Mammary microvascular endothelial cell (primary cell): ENCODE measurements at places on chromosomes 1 and 21. TPM values are rescaled to one million over a fixed set of nuclear protein-coding genes. Genes with fewer than 3 reads are reported as not detected.

The HJV gene
- not detected in 2 replicates for total RNA-seq

The RXFP4 gene
- not detected in 2 replicates for total RNA-seq

The PKP1 gene
- 0.15 TPM in 1 of 2 replicates, not detected in the other for total RNA-seq

The C1QTNF12 gene
- 0.25 and 0.27 TPM in 2 replicates for total RNA-seq

The ZNF692 gene
- 14.4 and 18.8 TPM in 2 replicates for total RNA-seq

The HSD3B1 gene
- not detected in 2 replicates for total RNA-seq

The HTR1D gene
- total RNA-seq = 1.4 TPM in 2 replicates

The TCEA3 gene
- 0.40 and 0.44 TPM in 2 replicates for total RNA-seq

The CPTP gene
- total RNA-seq = 40.4 and 40.6 TPM in 2 replicates

The OR6F1 gene
- not detected in 2 replicates for total RNA-seq

The ETNK2 gene
- 12.9 and 13.1 TPM in 2 replicates for total RNA-seq

The ALG14 gene
- total RNA-seq = 1.3 and 1.6 TPM in 2 replicates
